Right atrium auricular region (tissue), 2 donors: ENCODE measurements at places on chromosomes 6 and 20. TPM values are rescaled to one million over a fixed set of nuclear protein-coding genes. Genes with fewer than 3 reads are reported as not detected.

HRH3 gene
- not detected for total RNA-seq

DNA sequence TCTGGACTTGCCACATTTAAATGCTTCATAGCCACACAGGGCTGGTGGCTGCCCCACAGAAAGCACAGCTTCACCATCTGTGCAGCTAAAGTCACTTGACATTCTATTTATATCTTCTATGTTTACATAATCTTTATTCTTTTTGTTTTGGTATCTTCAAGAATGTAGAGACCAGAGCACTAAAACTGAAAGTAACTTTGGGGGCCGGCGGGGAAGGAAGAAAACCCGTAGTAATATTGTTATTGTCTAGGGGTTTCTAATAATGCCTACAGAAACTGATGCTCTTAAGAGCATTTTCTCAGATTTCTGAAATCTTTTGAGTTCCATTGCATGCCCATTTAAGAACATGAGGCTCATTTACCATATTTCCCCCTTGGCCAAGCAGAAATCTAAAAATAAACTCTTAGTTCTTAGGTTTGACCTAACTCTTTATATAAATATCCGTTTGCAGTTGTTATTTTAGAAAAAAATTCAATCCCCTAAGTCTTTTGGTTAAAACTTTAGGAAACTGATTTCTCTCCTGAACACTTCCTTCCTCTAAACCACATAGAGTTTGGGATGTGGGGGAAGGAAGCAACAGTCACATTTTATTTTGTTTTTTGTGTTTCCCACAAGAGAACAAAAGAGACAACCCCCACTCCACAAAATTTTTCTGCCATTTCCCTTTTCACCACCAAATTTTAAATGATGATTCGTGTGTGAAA, 207.6 kb downstream of the OGFRL1 start:
- H3K4me3 ChIP-seq = peak overlapping the region; percentile 31
- H3K4me1 ChIP-seq = no peaks in the 10 kb centered on the region
- H3K36me3 ChIP-seq = no peaks in the 10 kb centered on the region
- H3K27me3 ChIP-seq = no peaks in the 10 kb centered on the region

DNA sequence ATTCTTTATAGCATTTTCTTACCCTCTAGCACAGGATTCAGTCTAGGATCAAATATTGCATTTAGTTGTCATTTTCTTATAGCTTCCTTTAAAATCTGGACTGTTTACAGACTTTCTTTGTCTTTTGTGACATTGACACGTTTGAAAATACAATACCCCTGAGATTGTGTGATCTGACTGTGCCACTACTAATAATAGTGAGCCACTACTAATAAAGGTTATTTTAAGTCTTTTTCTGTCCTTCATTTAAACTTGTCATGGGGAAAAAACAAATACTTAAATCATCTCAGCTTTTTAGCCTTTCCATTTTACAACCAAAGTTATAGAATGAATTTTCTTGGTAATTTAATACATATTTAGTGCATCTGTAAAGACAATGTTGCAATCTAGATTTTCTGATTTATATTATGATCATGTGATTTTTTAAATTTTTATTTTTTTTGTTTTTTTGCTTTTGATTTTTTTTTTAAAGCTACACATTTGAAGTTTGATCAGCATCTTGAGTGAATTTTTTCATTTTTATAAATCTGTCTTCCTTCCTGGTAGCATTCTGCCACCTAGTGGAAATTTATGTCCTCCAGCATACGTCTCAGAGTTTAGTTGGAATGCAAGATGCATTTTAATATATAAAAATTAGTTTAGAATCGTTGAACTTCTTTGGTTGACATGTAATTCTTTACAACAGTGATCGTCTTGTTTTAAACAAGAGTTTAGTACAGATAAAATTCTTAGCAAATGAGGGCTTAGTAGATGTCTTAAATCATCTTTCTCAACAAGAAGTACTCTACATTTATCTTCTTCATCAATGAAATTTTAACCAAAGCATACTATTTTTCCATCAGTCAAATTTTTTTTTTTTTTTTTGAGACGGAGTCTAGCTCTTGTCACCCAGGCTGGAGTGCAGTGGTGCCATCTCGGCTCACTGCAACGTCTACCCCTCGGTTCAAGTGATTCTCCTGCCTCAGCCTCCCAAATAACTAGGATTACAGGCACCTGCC, 119.4 kb downstream of the NCOA3 start:
- no peaks in the 10 kb centered on the region for H3K27me3 ChIP-seq
- no peak overlapping the region for H3K27ac ChIP-seq
- H3K36me3 ChIP-seq = peaks cover 13% of the 10 kb centered on the region
- DNase-seq = no peak
- no peak overlapping the region for H3K4me3 ChIP-seq
- no peaks in the 10 kb centered on the region for H3K4me1 ChIP-seq

- H3K4me1 ChIP-seq = no peaks in the 10 kb centered on the region
- no peaks in the 10 kb centered on the region for H3K36me3 ChIP-seq
Measured at GRCh38 chr6:45830441-45831139, 185.1 kb downstream of the CLIC5 start.

GRCh38 chr6:32436995-32437836, 2.5 kb upstream of the HLA-DRA start:
- H3K4me1 ChIP-seq = no peaks in the 10 kb centered on the region
- H3K4me3 ChIP-seq = no peak overlapping the region
- H3K27me3 ChIP-seq = no peaks in the 10 kb centered on the region
- DNase-seq = no peak
- no peaks in the 10 kb centered on the region for H3K36me3 ChIP-seq

- DNase-seq = no peak
- no peak overlapping the region for H3K27ac ChIP-seq
- no peaks in the 10 kb centered on the region for H3K27me3 ChIP-seq
- no peaks in the 10 kb centered on the region for H3K4me1 ChIP-seq
- H3K4me3 ChIP-seq = no peak overlapping the region
Measured at GRCh38 chr20:1938464-1939269, 43.5 kb downstream of the SIRPA start.
